ENCODE measurements at places on chromosomes 12 and 14.

DNA sequence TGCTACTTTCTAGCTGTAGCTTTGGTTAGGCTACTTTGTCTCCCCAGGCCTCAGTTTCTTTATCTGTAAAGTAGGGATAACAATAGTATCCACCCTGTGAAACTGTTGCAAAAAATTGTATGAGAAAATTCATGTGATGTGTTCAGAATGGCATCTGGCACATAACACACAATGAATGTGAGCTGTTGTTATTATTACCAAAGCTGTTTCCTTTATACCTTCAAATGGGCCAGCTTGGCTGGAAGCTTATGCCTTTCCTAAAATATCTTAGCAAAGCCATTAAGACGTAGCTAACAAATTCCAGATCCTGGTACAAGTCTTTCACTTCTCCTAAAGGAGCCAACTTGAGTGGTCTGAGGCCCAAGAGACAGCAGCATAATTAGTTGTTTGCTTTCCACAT is 25.2 kb upstream of the MANSC4 start:
- no peak for DNase-seq

DNA sequence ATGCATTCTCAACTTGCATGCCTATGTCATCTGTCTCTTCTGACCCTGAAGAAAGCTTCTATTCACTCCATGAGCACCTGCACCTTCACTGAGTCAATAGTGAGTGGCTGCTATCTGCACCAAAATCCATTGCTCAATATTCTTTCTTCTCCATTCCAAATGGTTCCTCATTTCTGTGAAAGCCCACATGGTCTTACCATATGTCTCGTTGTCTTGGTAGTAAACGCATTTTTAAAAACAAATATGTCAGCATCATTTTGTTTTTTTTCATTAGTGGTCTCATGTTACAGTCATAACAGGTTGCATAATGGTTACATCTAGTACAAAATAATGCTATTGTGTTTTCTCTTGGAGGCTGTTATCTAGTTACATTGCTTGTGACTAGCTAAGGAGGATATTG is 106.9 kb upstream of the CPM start:
- DNase-seq = no peak

DNA sequence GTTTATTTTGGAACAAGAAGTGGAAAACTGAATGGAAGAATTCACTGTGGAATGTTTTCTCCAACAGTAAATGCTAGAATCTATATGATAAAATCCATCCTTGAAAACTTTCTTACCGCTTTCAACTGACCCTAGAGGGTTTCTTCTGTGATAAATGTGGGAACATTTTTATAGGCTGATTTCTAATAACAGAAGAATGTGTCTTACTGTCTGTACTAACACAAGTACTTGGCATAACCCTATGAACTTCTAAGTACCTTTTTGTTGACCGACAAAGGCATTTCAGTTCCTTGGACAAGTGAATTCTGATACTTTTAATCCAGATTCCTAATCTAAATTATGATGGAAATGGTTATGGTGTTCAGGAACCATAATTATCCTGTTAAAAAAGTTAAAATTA is 1109.7 kb upstream of the FLRT2 start:
- no peak for DNase-seq

DNA sequence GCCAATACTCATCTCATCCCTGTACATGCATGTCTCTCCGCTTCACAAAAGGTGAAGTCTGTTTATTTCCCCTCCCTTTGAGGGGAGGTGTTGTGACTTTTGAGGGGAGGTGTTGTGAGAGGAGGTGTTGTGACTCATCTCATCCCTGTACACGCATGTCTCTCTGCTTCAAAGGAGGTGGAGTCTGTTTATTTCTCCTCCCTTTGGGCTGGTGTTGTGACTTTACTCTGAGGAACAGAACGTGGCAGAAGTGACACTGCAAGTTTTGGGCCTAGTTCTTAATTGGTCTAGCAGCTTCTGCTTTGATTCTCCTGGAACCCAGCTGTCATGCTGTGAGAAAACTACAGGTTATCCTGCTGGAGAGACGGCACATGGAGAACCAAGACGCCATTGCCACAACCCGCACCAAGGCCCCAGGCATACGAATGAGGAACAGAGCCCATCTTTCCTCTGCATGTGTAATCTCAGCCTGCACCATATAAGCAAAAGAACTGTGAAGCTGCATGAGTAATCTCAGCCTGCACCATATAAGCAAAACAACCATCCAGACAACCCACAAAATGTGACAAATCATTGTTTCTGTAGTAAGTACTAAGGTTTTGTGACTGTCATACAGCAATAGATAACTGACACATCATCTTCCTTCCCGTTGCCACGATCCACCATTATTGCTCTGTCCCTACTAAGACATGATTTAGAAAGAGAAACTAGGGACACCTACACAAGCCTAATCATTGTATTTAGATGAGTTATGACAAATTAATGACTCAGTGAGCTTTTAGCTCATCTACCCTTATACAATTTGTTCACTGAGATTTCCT is 30.0 kb downstream of the GALNT4 start:
- DNase-seq = no peak

DNA sequence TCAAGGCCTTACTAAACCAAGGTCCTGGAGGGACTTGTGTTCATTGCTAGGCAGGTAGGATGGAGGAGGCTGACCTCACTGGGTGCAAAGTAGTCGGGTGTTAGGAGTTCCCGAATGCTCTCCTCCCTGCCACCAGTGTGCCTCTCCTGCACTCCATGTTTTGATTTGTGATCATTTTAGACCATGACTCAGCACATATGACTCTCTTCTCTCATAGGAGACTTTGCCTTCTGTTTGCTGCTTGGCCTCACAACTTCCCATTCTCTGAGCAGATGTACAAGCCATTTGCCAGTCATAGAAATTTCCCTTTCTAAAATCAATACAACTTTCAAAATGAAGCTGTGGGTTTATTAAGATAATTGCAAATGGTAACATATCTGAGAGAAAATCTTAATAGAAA is 46.6 kb upstream of the LRIG3 start:
- DNase-seq = no peak

GRCh38 chr14:58138714-58139482 is 13.1 kb downstream of the ARMH4 start:
- DNase-seq = no peak

DNA sequence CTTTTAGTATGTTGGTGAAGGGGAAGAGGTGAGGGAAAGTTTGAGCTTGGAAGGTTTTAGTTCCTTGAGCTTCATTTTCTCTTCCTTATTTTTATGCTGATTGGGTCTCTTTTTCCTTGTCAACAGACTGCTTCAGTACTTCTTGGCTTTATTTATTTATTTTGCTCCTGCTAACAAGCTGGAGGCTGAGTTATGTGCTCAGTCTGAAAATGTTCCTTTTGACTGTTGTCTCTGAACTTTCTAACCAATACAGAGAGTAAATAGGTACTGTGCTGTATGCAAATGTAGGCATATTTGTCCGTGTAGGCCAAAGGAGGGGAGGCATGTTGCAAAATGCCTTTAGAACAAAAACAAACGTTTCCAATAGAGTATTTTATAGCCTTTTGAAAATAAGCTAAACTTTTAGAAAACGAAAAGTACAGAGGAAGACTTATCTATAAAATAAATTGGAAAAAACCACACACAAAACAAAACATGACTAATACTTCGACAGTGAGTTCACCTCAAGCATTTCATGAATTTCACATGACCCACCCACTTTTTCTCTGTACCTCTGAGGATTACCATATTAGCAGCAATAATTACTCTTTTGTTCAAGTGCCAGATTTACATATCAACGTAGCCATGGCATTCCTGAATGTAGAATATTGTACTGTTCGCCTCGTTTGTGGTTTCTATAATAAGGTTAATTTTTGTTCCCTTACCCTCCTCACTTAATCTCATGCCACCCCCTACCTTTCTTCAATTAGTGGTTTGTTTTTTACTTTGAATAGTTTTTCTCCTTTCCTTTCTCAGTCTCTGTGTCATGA is 4.7 kb upstream of the CREBL2 start:
- DNase-seq = no peak

DNA sequence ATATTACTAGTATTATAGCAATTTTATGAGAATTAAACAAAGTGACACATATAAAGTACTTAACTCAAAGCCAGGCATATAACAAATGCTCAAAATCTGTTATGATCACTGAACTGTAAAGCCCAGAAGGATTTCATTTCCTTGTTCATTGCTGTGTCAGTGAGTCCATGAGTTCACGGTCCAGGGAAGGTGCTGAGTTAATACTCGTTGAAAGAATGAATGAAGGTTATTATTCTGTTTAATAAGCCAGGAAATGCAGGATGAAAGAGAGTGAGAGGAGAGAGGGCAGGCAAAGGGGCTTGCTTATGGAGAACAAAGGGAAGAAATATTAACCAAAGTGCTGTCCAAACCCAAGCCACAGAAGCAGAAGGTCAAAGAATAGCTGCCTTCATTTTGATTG is 40.2 kb upstream of the NT5DC3 start:
- DNase-seq = no peak

- DNase-seq = no peak
These were observed 40.0 kb downstream of the OSBPL8 start for GRCh38 chr12:76519538-76519937.

DNA sequence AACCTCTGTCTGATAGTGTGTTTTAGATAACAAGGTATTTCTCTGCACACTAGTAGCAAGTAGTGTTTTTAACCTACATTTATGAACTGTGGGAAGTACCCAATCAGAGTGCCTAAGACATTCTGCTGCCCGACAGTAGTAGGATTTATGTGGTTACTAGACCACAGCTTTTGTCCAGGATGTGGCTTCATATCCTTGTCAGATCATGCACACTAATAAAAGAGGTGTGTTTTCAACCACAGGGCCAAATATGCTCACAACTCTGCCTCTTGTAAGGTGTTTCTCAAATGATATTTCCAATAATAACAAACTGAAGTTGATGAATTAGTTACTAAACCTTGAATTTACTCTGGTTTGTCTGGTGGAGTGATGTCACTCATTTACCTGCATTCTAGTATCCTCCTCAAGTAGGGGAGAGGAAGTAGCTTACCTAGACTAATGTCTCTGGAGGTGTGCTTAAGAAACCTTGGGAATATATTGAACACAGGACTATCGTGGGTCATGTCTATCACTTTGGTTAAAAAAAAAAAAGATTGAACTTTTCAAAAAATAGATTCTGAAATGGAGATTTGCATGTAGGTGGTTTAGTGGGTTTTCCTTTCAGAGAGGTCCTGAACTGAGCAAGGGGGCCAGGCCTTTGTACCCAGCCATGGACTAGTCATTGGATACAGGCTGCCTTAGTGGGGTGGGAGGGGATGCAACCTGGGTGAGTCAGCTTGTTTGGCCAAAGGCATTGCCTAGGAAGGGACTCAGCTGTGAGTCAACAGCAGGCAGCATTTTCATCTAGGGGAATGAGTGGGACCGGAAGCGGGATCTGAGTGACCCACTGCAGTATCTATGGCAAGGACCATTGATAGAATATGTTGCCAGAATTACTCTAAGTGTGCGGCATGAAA is 14.1 kb downstream of the FBXW8 start:
- no peak for DNase-seq

DNA sequence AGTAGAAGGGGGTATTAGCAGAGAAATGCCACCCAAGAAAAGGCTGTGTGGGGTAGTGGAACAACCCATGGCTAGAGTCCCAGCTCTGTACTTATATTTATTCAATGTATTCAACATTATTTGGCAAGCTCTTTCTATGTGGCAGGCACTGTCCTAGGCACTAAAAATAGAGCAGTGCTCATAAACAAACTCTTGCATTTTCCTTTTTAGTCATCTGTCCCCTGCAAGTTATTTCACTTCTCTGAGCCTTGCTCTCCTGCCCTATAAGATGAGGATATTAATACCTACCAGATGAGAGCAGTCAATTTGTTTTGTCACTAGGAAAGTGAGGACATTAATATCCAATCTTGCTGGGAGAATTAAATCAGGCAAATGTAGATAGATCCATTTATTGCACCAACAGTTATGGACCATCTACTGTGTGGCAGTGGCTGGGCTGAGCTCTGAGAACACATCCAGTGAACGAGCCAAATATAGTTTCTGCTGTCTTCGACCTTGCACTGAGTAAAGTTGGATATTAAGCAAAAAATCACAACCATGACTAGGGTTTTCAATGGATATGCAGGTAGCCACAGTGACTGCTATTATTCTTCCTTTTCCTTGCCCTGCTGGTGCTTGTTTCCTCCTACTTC is 314.3 kb upstream of the TBX3 start:
- DNase-seq = no peak

GRCh38 chr12:131640525-131640924 is 70.4 kb upstream of the SFSWAP start:
- no peak for DNase-seq

GRCh38 chr12:91188778-91189177 is 6.2 kb upstream of the DCN start:
- no peak for DNase-seq

- DNase-seq = no peak
These were observed 4.7 kb downstream of the DYNLL1 start for GRCh38 chr12:120500581-120500980.

- DNase-seq = no peak
These were observed 165.7 kb downstream of the SRGAP1 start for GRCh38 chr12:64010069-64010686.

DNA sequence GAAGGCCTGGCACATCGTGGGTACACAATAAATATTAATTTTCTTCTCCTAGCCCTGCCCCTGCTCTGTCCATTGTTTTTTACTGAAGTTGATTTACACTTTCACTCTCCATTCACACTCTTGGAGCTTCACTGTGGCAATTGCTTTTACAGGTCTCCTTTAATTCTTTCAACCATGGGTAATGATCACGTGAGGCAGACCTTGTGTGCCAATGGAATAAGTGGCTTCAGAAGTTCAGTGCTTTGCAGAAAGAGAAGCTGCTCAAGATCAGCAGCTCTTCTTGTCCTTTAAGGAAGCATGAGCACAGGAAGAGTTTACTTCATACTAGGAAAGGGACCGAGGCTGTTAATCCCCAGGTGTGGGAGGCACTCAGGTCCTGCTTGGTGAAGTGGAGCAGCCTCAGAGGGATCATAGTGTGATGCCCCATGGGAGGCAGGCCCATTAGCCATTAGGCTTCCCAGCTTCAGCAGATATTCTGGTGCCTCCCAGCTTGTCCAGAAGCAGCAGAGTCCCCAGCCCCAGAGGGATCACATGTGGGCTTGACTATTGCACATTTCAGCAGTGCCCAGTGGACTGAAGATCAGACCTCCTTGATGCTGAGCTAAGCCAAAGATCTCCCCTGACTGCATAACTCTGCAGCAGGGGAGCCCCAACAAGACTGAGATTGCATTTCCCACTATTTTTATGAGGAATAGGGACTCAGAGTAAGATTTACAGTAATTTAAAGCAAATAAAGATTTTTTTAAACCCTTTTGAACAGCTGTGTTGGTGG is 5.0 kb upstream of the SLC35F4 start:
- DNase-seq = no peak

- DNase-seq = no peak
These were observed 72.8 kb upstream of the NPAS3 start for GRCh38 chr14:32865827-32866376.

GRCh38 chr12:115470977-115471376 is 787.0 kb upstream of the TBX3 start:
- DNase-seq = no peak

DNA sequence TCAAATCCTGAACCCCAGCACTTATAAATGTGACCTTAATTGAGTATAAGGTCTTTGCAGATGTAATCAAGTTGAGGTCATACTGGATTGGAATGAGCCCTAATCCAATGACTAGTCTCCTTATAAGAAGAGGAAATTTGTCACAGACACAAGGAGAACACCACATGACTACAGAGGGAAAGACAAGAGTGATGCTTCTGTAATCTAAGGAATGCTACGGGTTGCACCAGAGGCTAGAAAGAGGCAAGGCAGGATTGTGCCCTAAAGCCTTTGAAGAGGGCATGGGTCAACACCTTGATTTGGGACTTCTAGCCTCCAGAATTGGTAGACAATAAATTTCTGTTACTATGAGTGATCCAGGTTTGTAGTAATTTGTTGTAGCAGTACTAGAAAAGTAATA is 135.0 kb downstream of the FOXG1 start:
- DNase-seq = no peak
